Effector memory CD8-positive, alpha-beta T cell (primary cell): ENCODE measurements at places on chromosomes 7 and 10.

GRCh38 chr7:148903504-148903903 lies 19.4 kb upstream of the EZH2 start:
- no peak for DNase-seq

DNA sequence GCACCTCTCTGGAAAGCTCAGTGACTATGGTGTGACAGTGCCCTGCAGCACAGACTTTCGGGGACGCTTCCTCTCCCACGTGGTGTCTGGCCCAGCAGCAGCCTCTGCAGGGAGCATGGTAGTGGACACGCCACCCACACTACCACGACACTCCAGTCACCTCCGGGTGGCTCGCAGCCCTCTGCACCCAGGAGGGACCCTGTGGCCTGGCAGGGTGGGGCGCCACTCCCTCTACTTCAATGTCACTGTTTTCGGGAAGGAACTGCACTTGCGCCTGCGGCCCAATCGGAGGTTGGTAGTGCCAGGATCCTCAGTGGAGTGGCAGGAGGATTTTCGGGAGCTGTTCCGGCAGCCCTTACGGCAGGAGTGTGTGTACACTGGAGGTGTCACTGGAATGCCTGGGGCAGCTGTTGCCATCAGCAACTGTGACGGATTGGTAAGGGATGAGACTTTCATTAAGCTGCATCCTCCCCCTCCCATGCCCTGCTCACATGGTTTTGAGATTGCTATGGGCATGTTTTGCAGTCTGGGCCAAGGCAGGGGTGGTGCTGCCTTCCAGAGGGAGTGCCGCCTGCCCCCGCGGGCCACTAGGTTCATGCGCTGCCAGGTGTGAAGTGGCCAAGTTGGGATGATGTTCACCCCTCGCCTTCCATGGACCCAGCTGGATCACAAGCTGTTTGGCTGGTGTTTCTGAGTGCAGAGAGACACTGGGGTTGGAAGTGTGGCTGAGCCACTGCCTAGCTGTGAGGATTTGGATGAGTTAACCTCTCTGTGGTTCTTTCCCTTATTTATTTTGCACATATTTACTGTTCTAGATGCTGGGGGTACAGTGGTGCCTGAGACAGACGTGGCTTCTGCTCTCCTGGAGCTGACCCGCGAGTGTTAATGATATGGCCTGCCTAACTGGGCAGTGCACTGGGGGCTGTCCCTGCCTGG lies 2.5 kb downstream of the ADAMTS14 start:
- no peak for DNase-seq

DNA sequence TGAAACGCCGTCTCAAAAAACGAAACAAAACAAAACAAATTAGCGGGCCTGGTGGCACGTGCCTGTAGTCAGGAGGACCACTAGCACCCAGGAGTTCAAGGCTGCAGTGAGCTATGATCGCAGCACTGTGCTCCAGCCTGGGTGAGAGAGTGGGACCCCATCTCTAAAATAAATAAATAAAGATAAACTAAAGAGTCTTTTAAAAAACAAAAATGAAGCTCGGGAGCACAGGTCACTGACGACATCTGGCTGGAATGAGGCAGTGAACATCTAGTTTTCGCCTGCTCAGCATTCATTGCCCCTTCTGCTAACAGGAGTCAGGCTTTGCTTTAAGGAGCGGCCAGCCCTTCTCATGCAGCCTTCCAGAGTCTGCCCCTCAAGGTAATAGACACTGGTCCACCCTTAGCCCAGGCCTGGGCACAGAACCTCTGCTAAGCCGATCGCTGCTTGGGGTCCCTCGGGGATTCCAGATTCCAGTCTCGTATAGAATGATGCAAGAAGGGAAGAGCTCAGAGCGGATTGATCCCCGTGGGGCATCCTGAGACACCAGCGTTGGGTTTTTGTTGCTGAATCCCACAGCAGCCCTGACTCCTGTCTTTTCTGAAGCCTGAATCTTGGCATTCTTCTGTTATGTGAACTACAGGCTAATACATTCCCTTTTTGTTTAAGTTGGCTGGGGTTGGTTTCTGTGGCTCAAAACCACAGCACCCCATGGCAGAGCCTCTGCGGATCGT lies 14.2 kb upstream of the FOXK1 start:
- no peak for DNase-seq

- no peak for DNase-seq
Measured at GRCh38 chr7:146961617-146962016, 845.0 kb downstream of the CNTNAP2 start.

DNA sequence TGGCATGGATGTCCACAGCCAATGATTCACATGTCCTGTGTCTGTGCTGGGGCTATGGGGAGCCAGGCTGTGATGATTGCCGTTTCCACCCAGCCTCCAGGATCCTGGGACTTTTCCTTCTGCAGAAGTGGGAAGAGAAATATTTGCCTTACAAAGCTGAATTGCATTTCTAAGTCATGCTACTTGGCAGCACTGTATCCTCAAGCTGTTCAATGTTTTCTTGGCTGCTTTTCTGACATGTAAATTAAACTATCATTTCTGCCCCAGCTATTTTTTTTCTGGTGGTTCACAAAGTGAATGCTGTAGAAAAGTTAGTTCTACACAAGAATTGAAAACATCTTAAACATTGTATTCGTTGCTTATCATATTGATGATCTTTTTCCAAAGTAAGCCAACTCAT lies 51.9 kb upstream of the TCERG1L start:
- DNase-seq, result no peak
